ENCODE measurements at places on chromosomes 1 and 21. TPM values are rescaled to one million over a fixed set of nuclear protein-coding genes. Genes with fewer than 3 reads are reported as not detected.

GNG12 gene
- total RNA-seq, result 62.4 TPM

FCAMR gene
- total RNA-seq, result 0.58 TPM

DNA sequence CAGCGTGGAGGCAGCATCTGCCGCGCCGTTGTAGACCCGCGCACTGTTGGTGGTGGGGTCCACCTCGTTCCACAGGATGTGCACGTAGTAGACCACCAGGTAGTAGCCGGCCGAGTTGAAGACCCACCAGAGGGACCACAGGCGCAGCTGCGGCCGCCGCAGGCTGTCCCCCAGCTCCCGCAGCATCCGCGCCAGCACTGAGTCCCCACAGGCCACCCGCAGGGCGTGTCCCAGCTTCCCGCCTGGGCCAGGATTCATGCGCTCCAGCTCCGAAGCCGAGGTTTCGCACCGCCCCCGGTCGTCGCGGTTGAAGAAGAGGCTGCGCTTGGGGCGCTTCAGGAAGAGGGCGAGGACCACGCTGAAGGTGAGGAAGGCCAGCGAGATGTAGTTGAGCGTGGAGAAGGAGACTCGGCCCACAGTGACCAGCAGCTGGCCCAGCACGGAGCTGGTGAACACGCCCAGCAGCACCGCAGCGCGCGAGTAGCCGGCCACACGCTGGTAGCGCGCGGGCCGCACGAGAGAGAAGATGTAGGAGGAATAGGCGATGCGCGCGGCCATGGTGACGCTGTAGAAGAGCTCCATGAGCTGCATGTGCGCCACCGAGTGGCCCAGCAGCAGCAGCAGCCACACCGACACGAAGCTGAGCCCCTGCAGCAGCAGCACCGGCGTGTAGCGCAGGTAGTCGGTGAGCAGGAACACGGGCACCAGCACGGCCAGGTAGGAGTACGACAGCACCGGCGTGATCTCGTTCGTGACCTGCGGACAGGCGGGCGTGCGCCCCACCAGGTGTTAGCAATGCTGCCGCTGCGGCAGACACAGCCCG, 10.6 kb downstream of the SLC19A1 start:
- peaks cover 35% of the 10 kb centered on the region for H3K36me3 ChIP-seq
- H3K27me3 ChIP-seq, result no peaks in the 10 kb centered on the region
- no peak overlapping the region for H3K27ac ChIP-seq
- no peak for DNase-seq
- H3K4me1 ChIP-seq, result peaks cover 36% of the 10 kb centered on the region
- no peak overlapping the region for H3K4me3 ChIP-seq

GRCh38 chr1:54284781-54285529, 85.0 kb downstream of the MRPL37 start:
- no peak for DNase-seq
- H3K4me1 ChIP-seq, result peaks cover 94% of the 10 kb centered on the region
- H3K27me3 ChIP-seq, result no peaks in the 10 kb centered on the region
- H3K4me3 ChIP-seq, result no peak overlapping the region
- peak overlapping the region; percentile 81 for H3K27ac ChIP-seq

DNA sequence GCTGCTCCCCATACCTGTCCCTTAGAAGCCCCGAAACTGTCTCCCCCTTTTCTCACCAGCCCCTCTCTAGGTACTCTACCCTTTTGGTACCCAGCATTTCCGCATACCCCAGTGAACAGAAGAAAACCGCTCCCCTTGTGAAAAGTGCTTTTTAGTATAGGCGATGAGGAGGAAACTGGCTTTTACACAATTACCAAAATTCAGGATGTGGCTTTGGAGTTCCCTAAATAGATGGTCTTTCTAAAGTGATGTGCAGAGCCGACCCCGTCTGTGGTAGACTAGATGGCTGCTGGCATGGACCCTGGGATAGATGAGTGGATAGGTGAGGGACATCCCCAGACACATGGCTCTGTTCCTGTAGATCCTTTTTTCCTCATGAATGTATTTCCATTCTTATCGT, 2.6 kb upstream of the PER3 start:
- no peak overlapping the region for H3K4me3 ChIP-seq
- peak overlapping the region; percentile 89 for H3K27ac ChIP-seq
- peaks cover 47% of the 10 kb centered on the region for H3K4me1 ChIP-seq
- H3K27me3 ChIP-seq, result no peaks in the 10 kb centered on the region
- H3K36me3 ChIP-seq, result peaks cover 51% of the 10 kb centered on the region
- DNase-seq, result no peak

DNA sequence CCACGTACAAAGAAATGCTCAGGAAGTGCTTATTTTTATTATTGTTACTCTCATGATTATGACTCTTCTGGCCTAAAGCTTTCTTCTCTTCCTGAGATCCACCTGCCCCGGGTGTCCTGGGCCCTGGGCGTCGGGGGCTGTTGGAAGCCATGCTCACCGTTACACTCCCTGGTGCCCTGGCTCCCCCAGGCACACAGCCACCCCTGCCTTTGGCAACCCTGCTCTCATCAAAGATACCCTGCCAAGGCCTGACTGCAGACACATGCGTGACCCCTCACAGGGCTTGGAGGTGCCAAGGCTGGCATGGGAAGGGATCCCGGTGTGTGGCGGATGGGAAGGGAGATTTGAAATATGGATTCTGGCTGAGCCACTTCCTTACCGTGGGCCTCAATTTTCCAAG, 3.3 kb upstream of the KISS1 start:
- H3K27me3 ChIP-seq, result no peaks in the 10 kb centered on the region
- H3K36me3 ChIP-seq, result no peaks in the 10 kb centered on the region
- no peak for DNase-seq
